ENCODE measurements at places on chromosomes 13 and 19. TPM values are rescaled to one million over a fixed set of nuclear protein-coding genes. Genes with fewer than 3 reads are reported as not detected.

- no peak for DNase-seq
Measured at GRCh38 chr19:48308631-48309586, 16.4 kb upstream of the EMP3 start.

- DNase-seq = peak; percentile 77
Measured at GRCh38 chr19:13022859-13023636, 27.8 kb downstream of the NFIX start.

Gene THAP8
- polyA plus RNA-seq = 9.2 TPM

DNA sequence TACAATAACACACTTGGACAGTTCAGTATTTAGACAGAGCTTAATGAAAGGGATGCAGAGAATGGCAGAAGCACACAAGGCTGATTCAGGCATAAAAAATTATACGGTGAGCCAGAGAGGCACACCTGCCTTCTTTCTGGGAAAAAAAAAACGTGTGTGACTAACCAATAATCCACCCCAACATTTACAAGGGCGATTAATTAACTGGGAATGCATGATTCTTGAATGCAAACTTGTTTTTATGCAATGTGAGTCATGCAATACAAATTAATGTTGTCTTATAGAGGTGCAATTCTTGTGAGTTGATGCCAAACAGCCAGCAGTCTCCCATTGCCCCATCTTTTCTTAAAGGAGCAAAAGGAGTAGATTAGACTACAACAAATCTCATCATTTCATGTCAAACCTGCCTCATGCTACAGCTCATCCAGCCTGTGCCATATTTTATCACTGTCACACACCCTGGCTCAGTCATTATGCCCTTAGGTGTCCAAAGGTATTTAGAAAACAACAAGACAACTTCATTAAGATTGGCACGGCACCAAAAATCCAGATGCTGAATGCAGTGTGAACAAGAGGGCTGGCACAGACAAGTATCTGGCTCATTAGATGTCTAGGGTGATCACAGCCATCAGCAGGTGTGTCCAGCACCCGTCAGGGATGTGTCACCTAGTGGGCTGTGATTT lies 721.1 kb downstream of the EFNB2 start:
- DNase-seq = no peak

Gene OR7C1
- 0.23 TPM for polyA plus RNA-seq

All from left kidney (tissue), 8 donors.